ENCODE measurements at places on chromosomes 12 and 14. TPM values are rescaled to one million over a fixed set of nuclear protein-coding genes. Genes with fewer than 3 reads are reported as not detected.

The GLT8D2 gene
- total RNA-seq, result 1.1 TPM

The PLEKHA5 gene
- 47.1 TPM for total RNA-seq

The FSCB gene
- not detected for total RNA-seq

The CLEC2B gene
- 0.18 TPM for total RNA-seq

The TOMM20L gene
- total RNA-seq, result not detected

The TMPRSS12 gene
- total RNA-seq, result not detected

The HNRNPA1 gene
- total RNA-seq, result 952 TPM

The TCL1B gene
- 18.5 TPM for total RNA-seq

The CCDC196 gene
- not detected for total RNA-seq

The SLC38A4 gene
- 1.3 TPM for total RNA-seq

The CDKN3 gene
- total RNA-seq, result 56.7 TPM

The GTF2H3 gene
- 42.7 TPM for total RNA-seq

- DNase-seq, result no peak
Observed at GRCh38 chr12:82414044-82414443, 55.7 kb downstream of the METTL25 start.

- DNase-seq, result peak; percentile 40
Observed at GRCh38 chr12:116539905-116540482, 19.2 kb upstream of the MAP1LC3B2 start.

GRCh38 chr12:93419388-93420034 lies 22.2 kb downstream of the UBE2N start:
- no peak for DNase-seq

GRCh38 chr12:89328151-89329030 lies 23.9 kb downstream of the DUSP6 start:
- DNase-seq, result no peak

DNA sequence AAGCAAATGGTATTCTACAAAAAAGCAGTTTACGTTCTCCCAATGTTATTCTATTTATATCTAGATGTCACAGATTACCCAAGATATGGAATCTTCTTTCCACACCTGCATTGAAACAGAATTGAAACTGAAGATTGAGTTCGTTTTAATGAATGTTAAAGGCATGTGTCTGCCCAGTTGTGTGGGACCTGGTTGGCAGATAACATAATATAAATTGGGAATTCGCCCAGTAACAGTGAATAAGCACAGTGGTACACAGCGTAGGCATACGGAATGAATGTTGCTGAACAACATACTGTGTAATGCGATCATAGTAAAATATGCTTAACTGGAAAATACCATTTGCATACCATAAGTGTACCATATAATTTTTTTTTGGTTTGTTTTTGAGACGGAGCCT lies 4.3 kb downstream of the KHNYN start:
- DNase-seq, result no peak

- peak; percentile 53 for DNase-seq
Observed at GRCh38 chr12:120468325-120468820, 1.2 kb downstream of the SRSF9 start.

- DNase-seq, result no peak
Observed at GRCh38 chr14:75445963-75446362, 18.1 kb downstream of the JDP2 start.

DNA sequence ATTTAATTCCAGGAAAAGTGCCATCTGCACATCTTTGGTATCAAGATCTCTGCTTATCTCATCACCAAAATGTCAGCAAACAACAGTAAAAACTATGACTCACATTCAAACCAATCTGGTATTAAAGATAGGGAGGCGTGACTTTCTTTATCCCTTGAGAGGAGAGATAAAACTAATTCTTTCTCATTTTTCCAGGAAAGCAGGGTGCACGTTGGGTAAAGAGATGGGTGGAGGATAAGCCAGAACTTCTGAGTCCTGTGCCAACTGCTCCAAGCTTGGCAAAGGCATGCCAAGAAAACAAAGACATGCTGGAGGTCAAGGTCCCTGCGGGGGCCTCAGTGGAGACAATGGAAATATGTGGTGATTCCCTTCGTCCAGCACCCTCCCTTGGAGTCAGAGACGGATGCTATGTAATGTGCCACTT lies 225.8 kb upstream of the PLXNC1 start:
- DNase-seq, result no peak

- DNase-seq, result peak; percentile 26
Observed at GRCh38 chr14:88562532-88562830, 356 bp upstream of the ZC3H14 start.

- peak; percentile 71 for DNase-seq
Observed at GRCh38 chr14:94288610-94289465, 4.2 kb downstream of the SERPINA10 start.

DNA sequence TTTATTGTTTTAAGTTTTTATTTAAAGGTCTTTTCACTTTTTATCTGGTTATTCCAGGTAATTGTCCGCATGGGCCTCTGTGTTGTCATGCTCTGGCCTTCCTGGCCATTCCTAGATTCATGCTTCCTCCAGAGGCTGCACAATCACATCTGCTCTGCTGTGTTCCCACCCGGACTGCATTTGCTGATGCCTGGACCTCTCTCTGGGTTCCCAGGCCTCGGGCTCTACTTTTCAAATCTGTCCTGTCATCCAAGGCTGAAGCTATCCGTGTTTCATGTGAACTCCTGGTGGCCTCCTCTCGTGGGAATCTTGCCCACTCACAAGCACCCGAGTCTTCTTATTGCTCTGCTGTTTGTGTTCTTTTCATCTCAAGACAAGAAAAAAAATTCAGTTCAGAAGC lies 16.1 kb upstream of the VDR start:
- DNase-seq, result no peak

DNA sequence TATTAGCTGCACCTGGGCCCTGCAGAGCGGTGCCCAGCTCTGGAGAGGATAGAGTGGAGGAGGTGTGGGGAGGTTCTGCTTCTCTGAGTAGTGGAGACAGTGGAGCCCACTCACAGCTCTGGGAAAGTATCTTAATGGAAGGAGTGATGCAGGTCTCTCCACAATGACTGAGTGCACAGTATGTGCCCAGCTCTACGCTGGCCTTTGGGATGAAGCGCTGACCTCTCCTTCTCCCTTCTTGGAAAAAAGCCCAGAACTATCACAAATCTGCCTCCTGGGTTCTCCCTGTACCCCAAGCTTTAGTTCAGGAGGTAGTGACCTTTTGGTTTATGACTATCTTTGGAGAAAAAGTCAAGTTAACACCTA lies 495 bp upstream of the KRT3 start:
- DNase-seq, result no peak

GRCh38 chr14:65312859-65313258 lies 99.7 kb upstream of the FUT8 start:
- DNase-seq, result peak; percentile 46

GRCh38 chr12:68953536-68953935 lies 20.6 kb upstream of the CPM start:
- DNase-seq, result no peak

- DNase-seq, result no peak
Observed at GRCh38 chr12:64639466-64639865, 29.2 kb downstream of the RASSF3 start.

DNA sequence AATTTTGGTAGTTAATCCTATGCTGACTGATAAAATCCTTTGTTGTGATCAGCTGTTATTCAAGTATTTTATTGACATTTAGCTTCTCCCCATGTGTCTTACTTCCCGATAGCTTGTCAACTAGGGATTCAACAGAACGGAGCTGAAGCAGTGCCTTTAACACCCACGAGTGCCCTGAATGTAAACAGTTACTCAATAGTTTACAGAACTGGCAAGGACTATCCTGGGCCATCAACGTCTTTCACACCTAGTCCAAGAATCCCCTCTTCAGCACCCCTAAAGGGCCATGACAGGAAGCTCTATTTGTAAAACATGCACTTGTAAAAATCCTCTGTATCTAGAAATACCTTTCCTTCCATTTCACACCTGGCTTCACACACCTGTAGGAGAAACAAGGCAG lies 45.3 kb downstream of the SETD3 start:
- no peak for DNase-seq

- DNase-seq, result no peak
Observed at GRCh38 chr12:111405859-111406473, at the start of gene SH2B3. SH2B3 (plus strand) TSS chr12:111405923; CDS start chr12:111418146, 12,223 bp downstream.

DNA sequence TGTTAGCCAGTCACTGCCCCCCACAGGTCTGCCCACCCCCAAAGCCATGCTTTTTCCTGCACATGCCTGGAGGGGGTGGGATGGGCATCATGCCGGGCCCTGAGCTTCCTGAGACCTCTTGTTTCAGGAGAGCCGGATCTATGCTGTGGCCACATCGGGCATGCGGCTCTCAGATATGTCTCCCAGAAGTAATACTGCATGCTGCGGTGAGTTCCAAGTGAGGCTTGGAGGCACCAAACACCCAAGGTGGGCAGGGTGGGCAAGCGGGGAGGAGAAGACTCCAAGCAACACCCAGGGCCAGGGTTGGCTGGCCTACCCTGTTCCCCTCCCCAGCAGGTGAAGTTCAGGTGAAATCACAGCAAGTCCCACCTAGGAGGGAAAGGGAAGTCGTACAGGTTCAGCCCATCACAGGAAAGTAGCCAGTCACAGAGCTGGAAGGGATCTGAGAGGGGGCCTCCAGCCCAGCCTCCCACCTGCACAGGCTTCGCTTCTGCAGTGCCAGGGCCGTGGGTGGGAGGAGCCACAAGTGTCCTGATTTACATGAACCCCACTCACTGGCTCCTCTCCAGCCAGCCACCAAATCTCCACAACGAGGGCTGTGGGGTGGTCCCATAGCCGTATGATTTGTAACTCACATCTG lies 30.9 kb downstream of the PIGH start:
- peak; percentile 84 for DNase-seq

DNA sequence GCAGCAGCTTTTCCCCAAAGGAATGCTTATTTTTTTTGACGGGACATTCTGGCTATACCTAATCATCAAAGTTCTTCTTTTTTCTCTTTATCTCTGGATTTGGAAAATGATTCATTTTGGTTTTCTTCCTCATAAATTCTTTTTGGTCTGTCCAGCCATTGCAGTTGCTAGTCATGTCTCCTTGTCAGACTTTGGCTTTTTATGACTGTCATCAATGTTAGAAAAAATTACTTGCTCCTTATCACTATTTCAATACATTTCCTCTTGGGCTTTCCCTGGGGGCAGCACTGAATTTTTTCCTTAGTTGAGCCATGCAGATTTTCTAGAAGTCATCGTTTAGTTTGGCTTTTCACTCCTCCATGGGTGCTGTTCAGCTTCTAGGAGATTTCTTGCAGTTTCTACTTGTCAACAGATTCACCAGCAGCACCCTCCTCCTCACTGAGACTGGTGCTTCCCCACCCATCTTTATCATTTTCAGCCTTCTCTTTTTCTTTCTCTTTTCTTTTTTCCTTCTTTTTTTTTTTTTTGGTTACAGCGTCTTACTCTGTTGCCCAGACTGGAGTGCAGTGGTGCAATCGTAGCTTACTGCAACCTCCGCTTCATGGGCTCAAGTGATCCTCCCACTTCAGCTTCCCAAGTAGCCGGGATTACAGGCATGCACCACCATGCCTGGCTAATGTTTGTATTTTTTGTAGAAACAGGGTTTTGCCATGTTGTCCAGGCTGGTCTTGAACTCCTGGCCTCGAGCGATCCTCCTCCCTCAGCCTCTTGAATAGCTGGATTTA lies 5.2 kb downstream of the ADIPOR2 start:
- no peak for DNase-seq

DNA sequence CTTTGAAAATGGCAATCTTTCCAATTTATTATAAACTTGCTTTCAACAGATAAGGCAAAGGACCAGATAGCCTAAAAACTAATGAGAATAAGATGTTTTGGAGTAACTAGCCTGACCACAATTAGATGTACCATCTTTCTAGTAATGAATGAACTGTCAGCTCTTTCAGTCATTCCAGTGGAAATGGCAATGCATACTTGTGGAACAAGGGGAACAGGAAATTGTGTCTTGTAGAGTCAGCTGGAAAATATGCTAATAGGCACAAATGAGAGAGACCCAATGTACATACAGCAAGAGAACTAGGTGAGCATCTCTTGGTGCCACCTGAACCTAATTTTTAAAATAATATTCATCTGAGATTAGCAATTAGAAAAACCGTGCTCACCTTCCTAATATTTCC lies 76.1 kb upstream of the GPHB5 start:
- no peak for DNase-seq

DNA sequence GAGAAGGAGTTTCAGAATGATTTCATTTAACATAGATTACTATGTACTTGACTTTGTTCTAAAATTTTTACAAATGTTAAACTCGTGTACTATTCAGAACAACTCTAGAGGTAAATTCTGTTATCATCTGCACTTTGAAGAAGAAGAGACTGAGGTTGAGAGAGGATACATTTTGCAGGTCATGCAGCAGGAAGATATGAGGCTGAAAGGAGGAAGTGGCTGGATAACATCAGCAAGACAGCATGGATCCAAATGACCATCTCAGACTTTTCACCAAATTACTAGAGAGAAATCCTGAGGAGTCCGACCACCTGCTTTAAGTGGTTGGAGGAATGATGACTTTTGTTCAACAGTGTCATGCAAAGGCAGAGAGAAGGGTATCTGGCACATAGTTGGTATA lies 84.9 kb downstream of the ASCL4 start:
- no peak for DNase-seq

- no peak for DNase-seq
Observed at GRCh38 chr12:828726-829395, 76.5 kb downstream of the WNK1 start.

All from H7 (cell line).